ENCODE measurements at places on chromosomes 3 and 15.

- no peak for DNase-seq
Measured at GRCh38 chr3:159417761-159418160, 570.9 kb upstream of the IL12A start.

DNA sequence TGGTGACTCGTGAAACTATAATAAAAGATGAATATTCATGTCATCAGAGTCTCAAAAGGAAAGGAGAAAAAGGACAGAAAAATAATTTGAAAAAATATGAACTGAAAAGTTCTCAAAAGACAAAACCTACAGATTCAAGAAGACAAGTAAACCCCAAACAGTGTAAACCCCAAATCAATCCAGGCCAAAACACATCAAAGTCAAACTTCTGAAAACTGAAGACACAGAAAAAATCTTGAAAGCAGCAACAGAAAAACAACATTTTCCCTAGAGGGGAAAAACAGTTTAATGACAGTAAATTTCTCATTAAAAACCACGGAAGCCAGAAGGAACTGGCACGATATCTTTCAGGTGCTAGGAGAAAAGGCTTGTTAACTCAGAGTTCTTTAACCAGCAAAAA, 143.8 kb downstream of the PEAK1 start:
- no peak for DNase-seq

DNA sequence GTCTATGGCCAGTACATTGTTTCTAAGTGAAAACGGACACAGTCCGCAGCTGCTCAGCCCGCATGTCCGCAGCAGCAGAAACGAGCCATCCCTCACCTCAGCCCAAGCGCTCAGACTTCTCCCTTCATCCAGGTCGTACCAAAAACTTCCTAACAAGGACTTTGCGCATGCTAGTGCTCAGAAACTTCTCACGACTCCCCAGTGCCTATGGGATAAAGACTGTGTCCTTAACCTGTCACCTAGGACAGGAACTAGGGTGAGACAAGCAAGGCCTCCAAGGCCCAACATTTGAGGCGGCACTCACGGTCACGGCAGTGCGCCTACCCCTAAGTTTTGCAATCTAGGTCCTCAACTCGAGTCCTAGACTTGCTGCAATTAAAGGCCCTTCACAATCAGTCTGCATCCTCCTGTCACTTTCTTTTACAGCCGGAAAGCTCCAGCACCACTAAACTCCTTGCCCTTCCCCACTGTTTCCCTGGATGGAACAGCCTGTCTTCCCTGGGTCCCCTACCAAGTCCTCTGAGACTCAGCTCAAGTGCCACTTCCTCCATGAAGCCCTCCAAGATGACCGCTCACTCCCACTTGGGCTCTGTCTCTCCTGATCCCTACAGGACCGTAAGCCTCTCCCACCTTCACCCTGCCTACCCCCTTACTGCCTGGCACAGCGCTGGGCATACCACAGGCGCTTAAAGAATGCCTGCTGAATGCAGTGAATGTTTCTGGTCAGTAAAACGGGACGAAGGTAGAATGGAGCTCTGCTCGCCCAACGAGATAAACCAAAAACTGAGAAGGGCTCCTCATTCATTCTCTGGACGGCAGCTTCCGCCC, 1.2 kb downstream of the CLN6 start:
- DNase-seq: no peak

DNA sequence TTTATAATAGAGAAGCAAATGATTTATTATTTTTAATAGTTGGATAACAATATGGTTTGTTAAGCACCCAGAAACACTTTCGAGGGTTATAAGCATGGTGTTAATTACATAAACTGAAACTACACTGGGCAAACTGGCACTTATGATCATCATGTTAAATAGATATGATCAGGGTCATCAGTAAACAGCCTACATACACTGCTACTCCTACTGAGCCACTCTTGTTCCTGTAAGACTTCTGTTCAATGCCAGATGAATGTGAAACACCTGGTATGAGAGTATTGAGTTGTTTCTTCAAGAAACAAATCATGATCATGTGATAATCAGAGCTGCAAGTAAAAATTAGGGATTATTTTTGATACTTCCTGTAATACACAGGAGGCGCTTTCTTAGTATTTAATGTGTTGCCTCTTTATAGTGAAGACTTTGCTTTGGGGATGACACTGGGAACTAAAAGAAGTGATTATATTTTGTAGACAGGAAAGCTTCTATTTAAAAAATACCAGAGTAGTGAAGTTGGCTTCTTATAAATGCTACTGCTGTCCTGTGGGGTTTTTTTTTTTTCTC, 32.3 kb upstream of the UTS2B start:
- DNase-seq: no peak

DNA sequence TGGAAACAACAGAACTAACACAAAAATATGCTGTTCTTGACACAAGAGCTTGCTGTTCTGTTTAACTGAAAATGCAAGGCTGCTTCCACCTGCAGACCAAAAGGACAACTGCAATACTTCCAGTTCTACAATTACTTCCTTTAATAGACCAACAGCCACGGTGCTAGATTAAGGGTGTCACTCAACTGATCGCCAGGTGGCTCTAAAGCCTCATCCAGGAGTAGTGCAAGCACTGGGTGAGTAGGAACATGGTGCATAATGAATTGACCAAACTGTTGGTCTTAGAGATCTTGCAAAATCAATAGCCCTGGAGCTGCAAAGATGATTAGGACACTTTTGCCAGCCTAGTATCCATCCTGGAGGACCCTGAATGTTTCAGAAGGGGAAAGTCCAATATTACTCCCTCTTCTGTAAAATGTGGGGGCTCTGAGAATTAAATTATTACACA, 3.6 kb upstream of the CLDN16 start:
- no peak for DNase-seq
